Activated CD8-positive, alpha-beta T cell treated with anti-CD3 and anti-CD28 coated beads, Interleukin-2, amount 10 ng/mL, durations not matched to agents 7 days and 5 days (primary cell): ENCODE measurements at places on chromosomes 7 and 10. TPM values are rescaled to one million over a fixed set of nuclear protein-coding genes. Genes with fewer than 3 reads are reported as not detected.

Gene LBX1
- not detected for total RNA-seq

Gene HOGA1
- total RNA-seq = not detected

Gene PNLIPRP3
- total RNA-seq = not detected

Gene TMEM140
- total RNA-seq = 12.7 TPM

Gene ANKRD61
- 0.29 TPM for total RNA-seq

Gene MLXIPL
- not detected for total RNA-seq
